ENCODE measurements at places on chromosomes 5 and 9. TPM values are rescaled to one million over a fixed set of nuclear protein-coding genes. Genes with fewer than 3 reads are reported as not detected.

GRCh38 chr5:6838736-6839135, 125.5 kb downstream of the TENT4A start:
- no peak for DNase-seq

The STKLD1 gene
- not detected for total RNA-seq

DNA sequence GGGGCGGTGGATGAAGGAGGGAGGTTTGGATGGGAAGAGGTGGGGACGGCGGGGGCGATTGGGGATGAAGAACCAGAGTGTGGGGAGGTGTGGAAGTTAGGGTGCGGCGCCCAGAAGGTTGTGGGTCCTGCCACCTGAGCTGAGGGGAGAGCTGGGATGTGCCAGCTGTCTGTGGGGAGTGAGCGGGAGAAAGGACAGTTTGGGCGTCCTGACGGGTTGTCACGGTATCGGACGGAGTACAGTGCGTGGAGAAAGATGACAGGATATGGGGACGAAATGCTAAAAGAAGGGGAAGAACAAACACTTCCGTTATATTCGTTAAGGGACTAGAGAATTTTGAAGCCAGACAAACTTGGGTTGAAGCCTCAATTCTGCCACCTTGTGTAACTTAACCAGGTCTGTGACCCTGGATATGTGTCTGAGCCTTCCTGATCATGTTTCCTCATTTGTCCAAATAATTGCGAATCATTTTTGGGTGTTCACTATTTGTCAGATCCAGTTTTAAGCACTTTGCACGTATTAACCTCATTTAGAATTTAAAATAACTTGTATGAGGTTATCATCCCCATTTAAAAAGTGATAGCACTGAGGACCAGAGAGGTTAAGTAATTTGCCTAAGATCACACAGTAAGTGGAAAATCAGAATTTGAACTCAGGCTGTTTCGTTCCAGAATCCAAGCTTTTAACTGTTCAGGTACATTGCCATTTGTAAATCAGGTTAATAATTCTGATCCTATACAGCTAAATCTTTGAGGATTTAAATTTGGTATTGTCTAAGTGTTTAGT, 689 bp downstream of the CNTRL start:
- no peak for DNase-seq

The SPINK7 gene
- not detected for total RNA-seq

The COX7C gene
- total RNA-seq: 1,860 TPM

GRCh38 chr9:132748450-132748849, 78.2 kb downstream of the GTF3C4 start:
- DNase-seq: no peak

- no peak for DNase-seq
Measured at GRCh38 chr5:38940230-38940858, 94.5 kb downstream of the OSMR start.

The TXNDC8 gene
- not detected for total RNA-seq

DNA sequence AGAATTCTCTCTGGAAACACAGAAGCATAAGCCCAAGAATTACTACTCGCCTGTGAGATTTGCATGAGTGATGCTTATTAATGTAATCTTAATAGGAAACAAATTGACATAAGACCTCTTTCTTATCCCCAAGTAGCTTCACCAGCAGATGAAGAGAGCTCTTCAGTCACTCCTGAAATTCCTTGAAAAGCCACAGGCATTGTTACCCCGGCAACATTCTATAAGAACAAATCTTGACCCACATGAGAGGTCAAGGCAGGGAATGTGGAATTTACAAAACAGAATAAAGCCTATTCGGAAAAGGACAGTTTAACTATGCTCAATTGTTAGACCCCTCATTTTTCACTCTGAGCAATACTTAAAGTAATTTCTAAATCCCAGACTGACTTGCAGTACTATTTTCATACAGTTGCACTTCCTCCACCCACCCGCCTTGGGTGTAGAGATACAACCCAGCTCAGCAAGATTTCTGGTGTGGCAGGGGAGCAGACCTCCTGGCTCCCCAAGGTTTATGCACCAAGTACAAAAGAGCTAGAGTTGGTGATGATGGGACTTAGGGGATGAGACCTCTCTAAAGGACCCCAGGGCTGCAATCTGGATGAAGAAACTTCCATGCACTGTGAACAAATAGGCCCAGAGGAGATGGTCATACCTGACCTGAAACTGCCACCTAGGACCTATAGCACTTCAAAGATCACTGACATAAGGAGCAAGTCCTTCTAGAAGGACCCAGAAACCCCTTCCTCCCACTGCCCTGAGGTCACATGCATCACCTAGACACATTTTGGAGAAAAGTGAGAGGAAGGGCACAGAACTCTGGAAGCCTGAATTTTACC, 242.1 kb downstream of the ZNF608 start:
- DNase-seq: no peak

- no peak for DNase-seq
Measured at GRCh38 chr5:72511774-72512592, 4.8 kb upstream of the ZNF366 start.

DNA sequence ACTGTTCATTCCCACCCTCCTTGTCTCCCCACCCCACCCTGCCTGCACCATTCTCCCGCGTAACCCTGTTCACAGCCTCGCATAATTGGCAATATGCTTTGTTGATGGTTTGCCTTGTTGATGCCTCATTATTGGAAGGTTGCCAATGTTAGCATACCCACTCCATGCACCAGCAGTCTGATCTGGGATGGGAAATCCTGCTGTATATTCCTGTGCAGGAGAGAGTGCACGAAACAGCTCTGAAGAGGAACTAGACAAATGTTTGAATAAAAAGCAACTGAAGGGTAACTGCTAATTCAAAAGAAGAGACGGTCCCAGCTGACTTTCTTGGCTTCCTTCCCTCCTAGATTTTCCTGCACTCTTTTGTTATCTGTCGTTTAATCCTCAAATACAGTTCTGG, 271.7 kb upstream of the TLE4 start:
- DNase-seq: no peak

The DIRAS2 gene
- total RNA-seq: 0.30 TPM

DNA sequence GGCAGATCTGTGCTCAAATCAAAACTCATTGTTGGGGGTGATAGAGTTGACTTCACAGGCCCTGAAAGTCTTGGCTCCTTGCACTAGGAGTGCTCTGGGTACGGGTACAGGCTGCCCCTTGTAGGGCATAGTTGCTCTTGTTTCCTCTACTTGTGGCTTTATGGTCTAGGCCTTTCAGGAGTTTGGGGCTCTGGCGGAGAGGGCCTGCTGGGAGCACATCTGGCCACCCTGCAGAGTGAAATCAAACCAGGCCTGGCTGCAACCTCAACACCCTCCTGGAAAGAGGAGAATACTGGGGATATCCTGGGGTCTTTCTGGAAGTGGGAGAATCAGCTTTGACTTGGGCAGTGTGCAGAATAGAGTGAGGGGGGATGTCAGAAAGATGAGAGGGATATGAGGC, 1.5 kb downstream of the TGFBI start:
- no peak for DNase-seq

The SUSD3 gene
- 0.60 TPM for total RNA-seq

DNA sequence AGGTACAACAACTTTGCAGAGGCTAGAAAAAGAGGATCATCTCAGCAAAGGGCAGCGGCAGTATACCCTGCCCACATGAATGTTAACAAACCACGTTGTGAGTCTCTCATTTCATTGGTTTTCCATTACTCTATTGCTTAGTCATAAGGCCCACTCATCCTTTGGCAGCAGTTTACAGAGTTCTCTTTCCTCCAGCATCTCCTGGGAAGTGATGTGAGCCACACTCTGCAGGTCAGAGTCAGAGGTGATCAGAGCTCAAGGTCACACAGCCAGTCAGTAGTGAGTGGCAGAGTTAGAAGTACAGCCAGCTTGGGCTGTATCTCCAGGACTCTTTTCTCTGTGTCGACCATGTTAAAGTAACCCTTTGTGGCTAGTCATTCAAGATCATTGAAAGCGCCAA, 599.6 kb upstream of the GRAMD2B start:
- DNase-seq: no peak

- no peak for DNase-seq
Measured at GRCh38 chr5:173480896-173481295, 135.6 kb downstream of the BOD1 start.

DNA sequence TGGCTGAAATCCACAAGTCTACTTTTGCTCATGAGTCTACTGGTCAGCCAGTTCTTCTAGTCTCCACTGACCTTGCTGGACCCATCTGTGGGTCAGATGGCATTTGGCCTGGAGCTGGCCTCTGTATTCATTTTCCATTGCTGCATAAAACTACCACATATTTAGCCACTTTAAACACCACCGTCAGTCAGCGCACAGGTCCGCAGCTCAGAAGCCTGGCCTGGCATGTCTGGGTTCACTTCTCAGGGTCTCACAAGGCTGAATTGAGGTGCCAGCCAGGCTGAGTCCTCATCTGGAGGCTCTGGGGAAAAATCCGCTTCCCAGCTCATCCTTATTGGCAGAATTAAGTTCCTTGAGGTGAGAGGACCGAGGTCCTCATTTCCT, 54.7 kb downstream of the BARX1 start:
- no peak for DNase-seq
